ENCODE measurements at places on chromosomes 5 and 9.
A peak's percentile ranks its signal among the peaks of the same experiment; 100 is the strongest.

GRCh38 chr5:126562823-126563222 lies 32.2 kb downstream of the ALDH7A1 start:
- no peaks in the 10 kb centered on the region for H3K36me3 ChIP-seq
- H3K27me3 ChIP-seq = no peaks in the 10 kb centered on the region
- H3K4me1 ChIP-seq = no peaks in the 10 kb centered on the region
- H3K27ac ChIP-seq = no peak overlapping the region
- H3K4me3 ChIP-seq = no peak overlapping the region

- no peaks in the 10 kb centered on the region for H3K36me3 ChIP-seq
- H3K27ac ChIP-seq = no peak overlapping the region
- H3K4me1 ChIP-seq = no peaks in the 10 kb centered on the region
Measured at GRCh38 chr9:78900500-78900899, 603.6 kb downstream of the PSAT1 start.

GRCh38 chr5:132459031-132459982 lies 31.3 kb downstream of the IRF1 start:
- peak overlapping the region; percentile 99 for H3K27ac ChIP-seq
- peaks cover 78% of the 10 kb centered on the region for H3K36me3 ChIP-seq
- no peak for DNase-seq
- no peaks in the 10 kb centered on the region for H3K27me3 ChIP-seq

- peak overlapping the region; percentile 48 for H3K27ac ChIP-seq
- H3K4me3 ChIP-seq = no peak overlapping the region
- no peak for DNase-seq
- H3K4me1 ChIP-seq = peaks cover 91% of the 10 kb centered on the region
- H3K27me3 ChIP-seq = no peaks in the 10 kb centered on the region
- peaks cover 63% of the 10 kb centered on the region for H3K36me3 ChIP-seq
Measured at GRCh38 chr9:126394802-126395201, 68.2 kb downstream of the MVB12B start.

DNA sequence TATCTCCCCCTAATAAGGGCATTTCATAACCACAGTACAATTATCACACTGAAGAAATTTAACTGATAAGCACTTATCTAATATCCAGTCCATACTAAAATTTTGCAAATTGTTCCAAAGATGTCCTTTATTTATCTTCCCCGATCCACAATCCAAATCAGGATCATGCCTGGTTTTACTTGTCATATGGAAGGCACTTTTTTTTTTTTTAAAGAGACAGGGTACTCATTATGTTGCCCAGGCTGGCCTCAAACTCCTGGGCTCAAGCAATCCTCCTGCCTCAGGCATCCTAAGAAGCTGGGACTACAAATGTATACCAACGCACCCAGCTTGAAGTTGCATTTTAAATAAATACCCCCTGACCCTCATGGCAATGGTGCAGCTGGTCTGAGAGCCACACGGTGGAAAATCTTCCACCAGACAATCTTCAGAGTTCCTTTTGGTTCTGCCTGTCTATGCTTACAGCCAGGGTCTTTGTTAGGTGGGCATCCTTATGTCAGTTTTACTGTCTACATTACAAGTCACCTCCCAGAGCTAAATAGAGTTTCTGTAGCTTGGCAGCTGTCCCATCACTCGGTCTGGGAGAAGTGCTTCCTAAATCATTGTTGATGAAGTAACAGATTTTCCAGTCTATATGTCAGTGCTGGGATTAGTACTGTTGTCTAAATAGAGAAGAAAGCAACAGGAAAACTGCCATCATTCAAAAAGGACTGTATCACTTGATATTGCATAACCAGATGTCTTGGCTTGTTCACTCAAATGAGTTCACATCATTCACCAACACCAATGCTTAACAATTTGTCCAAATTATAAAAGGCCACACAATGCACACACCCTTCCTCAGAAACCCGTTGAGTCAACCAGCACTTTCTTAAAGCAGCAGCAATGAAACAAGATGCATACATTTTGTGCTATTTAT lies 26.4 kb downstream of the PTPN3 start:
- no peaks in the 10 kb centered on the region for H3K36me3 ChIP-seq
- no peak overlapping the region for H3K27ac ChIP-seq
- DNase-seq = no peak

- H3K27ac ChIP-seq = peak overlapping the region; percentile 62
- H3K4me3 ChIP-seq = peak overlapping the region; percentile 40
- H3K36me3 ChIP-seq = peaks cover 3% of the 10 kb centered on the region
- peaks cover 42% of the 10 kb centered on the region for H3K4me1 ChIP-seq
Measured at GRCh38 chr9:89655990-89656657, 51.3 kb downstream of the GADD45G start.

GRCh38 chr5:6274846-6275543 lies 103.4 kb downstream of the MED10 start:
- H3K4me3 ChIP-seq = no peak overlapping the region
- H3K27ac ChIP-seq = no peak overlapping the region
- H3K27me3 ChIP-seq = no peaks in the 10 kb centered on the region

DNA sequence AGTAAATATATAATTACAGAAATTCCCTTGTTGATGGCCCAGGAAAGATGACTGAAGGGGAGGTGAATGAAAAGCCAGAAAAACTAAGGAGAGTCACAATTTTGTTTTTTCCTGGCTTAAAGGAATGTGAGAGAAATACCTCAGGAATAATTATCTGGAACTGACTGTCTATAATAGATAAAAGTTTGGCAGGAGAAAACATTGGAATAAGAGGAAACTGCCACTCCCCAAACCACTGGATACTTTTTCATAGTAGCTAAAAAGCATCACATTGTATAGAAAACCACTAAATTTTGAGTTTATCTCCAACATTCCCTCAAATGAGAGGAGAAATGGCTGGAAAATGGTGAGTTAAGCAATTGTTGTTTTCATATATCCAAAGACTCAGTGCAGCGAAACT lies 326.0 kb downstream of the NPR3 start:
- DNase-seq = no peak
- no peaks in the 10 kb centered on the region for H3K36me3 ChIP-seq
- H3K27me3 ChIP-seq = no peaks in the 10 kb centered on the region
- H3K4me1 ChIP-seq = no peaks in the 10 kb centered on the region
- no peak overlapping the region for H3K27ac ChIP-seq

GRCh38 chr9:131500939-131501541 lies 1.7 kb upstream of the POMT1 start:
- peak; percentile 77 for DNase-seq
- H3K27ac ChIP-seq = peak overlapping the region; percentile 91
- peak overlapping the region; percentile 94 for H3K4me3 ChIP-seq
- H3K27me3 ChIP-seq = no peaks in the 10 kb centered on the region
- H3K36me3 ChIP-seq = peaks cover 53% of the 10 kb centered on the region

DNA sequence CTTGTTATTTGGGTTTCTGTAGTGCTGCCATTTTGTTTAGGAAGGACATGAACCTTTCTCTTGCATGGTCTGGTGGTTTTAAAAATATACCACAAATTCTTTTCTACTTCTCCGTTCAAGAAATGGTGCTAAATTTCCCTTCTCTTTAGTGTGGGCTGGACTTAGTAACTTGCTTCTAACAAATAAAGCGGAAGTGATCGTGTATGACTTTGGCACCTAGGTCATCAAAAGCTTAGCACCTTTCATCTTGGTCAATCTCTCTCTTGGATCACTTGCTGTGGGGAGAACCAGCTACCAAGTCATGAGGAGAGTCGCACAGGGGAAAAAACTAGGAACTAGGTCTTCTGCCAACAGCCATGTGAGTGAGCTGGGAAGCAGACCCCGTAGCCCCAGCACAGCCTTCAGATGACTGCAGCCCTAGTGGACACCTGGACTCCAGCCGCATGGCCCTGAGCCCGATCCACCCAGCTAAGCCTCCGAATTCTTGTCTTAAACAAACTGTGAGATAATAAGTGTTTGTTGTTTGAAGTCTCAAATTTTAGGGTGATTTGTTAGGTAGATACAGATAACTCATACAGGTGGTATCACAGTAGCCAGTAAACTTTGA lies 87.7 kb upstream of the CKMT2 start:
- H3K27ac ChIP-seq = no peak overlapping the region
- H3K36me3 ChIP-seq = peaks cover 5% of the 10 kb centered on the region
- no peaks in the 10 kb centered on the region for H3K27me3 ChIP-seq
